Activated CD4-positive, alpha-beta T cell treated with anti-CD3 and anti-CD28 coated beads, Interleukin-2, Interleukin-4, amounts not matched to agents 100 ng/mL and 50 ng/mL, durations not matched to agents 16 hours and 8 hours (primary cell): ENCODE measurements at places on chromosomes 7 and 10.

GRCh38 chr7:155461631-155462030 is 3.7 kb downstream of the EN2 start:
- DNase-seq, result no peak

DNA sequence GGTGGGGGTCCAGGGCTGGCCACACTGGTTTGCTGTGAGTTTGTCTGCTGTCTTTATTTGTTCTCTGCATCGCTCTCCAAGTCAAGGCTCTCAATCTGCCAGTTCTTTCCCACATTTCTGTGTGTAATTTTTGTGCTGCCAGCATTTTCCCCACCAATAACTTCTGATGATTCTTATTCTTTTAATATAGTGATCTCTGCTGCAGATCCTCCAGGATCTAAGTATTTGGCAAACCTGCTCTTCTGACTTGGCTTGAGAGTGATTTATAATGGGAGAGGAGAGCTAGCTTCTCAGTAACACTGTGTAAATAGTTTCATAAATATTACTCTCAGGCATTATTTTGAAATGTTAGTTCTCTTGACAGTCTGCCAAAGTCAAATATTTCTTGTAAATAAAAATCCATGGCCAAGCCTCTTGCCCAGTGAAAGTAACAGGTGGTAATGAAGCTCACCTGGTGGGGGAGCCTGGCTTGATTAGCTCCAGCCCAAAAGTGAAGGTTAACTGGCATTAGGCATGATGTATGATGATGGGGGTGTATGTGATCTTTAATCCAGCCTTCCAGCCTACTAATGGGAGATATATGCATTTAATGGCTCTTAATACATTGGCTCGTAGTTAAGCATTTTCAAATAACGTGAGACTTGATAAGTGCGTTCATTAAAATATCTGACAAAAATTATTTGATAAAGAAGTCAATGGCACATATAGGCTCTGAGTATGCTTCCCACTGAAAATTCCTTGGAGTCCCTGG is 1055.9 kb downstream of the KCNMA1 start:
- no peak for DNase-seq

GRCh38 chr7:29588900-29589696 is 25.5 kb downstream of the PRR15 start:
- peak; percentile 28 for DNase-seq

DNA sequence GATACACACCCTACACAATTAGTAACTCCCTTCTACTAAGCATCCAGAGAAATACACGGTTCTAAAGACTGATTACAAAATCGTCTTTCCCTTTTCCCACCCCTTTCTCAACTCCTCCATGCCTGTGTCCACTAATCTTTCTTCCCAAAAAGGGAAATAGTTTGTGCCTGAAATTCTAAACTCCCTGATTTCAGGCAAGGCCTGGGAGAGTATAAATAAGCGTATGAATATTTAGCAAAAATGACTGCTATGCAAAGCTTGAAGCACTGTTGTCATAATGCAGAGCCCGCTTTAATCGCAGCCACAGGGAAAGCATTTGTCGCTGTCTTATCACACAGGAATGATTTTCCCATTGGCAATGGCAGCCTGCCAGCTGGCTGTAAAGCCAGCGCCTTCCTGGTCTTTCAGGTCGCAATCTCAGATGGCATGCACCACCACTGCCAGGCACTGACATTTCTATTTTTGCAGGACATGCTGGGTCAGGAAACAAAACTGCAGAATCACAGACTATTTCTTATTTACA is 142.9 kb upstream of the PCGF5 start:
- DNase-seq, result no peak

DNA sequence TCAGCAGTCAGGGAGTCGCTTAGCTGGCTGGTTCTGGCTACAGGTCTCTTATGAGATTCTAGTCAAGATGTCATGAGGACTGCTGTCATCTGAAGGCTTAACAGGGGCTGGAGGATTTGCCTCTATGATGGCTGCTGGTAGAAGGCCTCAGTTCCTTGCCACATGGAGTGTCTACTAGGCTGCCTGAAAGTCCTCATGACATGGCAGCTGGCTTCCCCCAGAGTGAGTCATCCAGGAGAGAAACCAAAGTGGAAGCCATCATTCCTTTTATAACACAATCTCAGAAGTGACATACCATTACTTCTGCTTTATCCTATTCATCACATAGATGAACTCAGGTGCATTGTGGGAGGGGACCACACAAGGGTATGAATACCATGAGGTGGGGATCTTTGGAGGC is 75.1 kb downstream of the EXOC6 start:
- no peak for DNase-seq

DNA sequence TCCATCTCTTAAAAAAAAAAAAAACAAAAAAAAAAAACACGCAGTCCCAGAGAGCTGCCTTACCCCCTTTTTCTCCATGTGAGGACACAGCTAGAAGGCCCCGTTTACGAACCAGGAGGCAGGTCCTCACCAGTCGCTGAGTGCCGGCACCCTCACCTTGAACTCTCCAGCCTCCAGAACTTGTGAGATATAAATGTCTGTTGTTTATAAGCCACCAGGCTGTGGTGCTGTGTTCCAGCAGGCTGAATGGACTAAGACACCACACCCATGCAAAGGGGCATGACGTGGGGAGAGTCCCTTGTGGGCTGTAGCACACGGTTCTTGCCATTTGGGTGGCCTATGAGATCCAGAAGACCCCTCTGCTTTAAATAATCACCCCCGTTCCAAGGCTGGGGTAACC is 17.2 kb downstream of the ECHDC3 start:
- DNase-seq, result no peak

GRCh38 chr7:39085590-39086049 is 107.9 kb downstream of the POU6F2 start:
- no peak for DNase-seq

- DNase-seq, result no peak
These were observed 218.4 kb upstream of the PPP2R2D start for GRCh38 chr10:131682271-131682962.

- no peak for DNase-seq
These were observed 371.9 kb upstream of the ZMIZ1 start for GRCh38 chr10:78696791-78697395.

GRCh38 chr7:132571970-132572369 is 4.3 kb downstream of the PLXNA4 start:
- DNase-seq, result no peak

- peak; percentile 62 for DNase-seq
These were observed 4.4 kb upstream of the PDLIM1 start for GRCh38 chr10:95295031-95295755.

DNA sequence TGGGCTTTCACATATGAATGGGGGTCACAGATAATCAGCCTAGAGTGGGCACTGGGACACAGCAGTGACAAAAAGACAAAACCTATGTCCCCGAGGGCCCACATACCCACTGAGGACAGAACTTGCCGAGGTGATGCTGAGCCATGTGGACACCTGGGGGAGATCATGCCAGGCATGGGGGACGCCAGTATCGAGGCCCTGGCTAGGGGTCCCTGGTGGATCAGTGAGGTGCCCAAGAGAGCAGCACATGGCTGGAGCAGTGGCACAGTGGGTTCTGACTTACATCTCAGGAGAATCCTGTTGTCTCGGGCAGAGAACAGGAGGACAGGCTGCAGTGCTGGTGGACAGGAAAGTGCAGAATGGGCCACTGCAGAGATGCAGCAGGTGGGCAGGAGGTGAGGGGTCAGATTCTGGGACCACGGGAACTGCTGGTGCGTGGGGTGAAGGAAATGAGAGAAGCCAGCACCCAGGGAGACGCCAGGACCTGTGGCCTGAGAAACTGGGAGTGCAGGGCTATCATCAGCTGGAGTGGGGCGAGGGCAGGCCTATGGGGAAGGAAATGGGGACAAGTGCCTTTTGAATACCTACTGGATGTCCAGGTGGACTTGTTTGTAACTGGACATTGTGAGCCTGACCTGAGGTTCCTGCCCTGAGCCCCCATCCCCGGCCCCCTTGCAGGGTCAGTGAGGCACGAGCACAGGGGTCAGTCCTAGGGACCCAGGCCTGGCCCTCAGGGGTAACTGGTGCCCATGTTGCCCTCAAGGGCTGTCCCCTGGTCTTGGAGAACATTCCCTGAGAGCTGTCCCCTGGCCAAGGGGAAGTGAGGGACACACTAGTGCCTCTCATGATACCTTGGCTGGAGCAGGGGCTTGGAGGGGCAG is 91.2 kb upstream of the RET start:
- no peak for DNase-seq

DNA sequence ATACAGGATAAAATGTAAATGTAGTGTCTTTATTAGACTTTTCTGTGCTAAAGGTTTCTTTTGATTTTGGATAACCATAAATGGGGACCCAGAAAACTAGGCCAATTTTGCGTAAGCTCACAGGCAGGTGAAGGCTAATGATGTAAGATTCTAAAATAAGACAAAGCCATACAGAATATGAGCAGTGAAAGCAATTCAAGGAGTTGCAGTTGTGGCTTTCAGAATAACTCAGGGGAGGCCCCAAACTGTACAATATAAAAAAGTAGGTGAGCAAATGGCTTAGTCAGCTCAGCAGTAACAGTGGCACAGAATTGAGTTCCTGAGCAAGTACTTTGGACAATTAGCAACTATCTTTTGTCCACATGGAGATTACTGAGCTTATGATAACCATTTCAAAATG is 81.7 kb upstream of the NRP1 start:
- DNase-seq, result peak; percentile 26

GRCh38 chr7:45216181-45216580 is 58.6 kb downstream of the RAMP3 start:
- DNase-seq, result no peak

DNA sequence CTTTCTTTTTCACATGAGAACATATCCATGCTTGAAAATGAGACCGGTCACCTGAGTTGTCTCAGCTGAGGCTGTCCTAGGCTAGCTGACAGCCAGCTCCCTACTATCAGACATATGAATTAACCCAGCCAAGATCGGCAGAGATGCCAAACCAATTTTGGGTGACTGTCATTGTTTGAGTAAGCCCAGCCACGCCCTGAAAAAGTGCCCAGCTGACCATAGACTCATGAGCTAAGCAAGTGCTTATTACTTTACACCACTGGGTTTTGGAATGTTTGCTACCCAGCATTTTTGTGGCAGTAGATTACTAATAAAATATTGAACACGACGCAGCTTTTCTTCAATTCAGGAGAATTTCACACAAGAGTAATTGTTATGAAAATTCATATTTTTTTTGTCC is 265.2 kb upstream of the LYZL1 start:
- DNase-seq, result no peak

- DNase-seq, result no peak
These were observed 13.3 kb upstream of the PDCD4 start for GRCh38 chr10:110858297-110858934.

- DNase-seq, result no peak
These were observed 25.9 kb downstream of the TRDMT1 start for GRCh38 chr10:17175551-17175950.

DNA sequence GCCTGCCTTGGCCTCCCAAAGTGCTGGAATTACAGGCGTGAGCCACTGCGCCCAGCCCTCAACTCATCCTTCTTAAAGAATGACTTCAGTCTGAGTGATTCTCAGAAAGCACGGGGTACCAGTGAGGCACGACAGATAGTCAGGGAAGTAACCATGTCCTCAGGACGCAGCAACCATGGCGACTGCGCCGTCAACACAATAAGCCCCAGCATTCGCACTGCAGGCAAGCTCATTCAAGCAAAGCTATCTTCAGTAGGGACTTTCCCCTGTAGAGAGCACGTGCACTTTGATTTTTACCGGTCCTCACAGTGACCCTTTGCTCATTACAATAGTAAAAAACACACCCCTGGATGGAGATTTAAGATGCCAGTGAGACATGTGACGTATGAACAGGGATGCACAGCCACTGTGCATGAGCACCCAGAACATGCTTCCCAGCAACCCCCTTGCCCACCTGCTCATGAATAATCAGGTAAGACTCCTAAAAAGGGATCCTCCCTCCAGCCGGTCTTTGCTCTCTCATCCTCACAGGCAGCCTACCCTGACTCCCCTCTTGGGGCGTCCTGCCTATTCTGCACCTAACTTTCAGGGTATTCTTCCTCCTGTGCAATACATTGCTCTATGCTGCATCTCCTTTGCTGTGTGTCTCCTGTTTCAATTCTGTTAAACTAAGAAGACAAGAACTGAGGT is 9.1 kb downstream of the WDR86 start:
- DNase-seq, result no peak

DNA sequence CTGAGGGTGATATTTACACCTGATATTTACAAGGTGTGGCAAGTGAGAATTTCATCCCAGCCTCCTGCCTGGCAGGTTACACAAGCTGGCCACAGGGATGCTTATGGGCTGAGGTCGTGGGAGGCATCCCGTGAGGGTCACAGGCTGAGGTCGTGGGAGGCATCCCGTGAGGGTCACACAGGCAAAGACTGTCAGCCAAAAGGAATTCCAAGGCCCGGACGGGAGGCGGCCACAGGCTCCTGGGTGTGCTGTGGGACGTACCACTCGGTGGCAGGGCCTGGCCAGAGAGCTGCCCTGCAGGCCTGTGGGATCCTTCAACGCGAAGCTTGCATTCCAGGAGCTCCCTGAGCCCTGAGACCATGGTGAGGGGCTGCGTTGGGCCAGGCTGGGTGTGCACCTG is 460.6 kb downstream of the DNAJB6 start:
- DNase-seq, result no peak

DNA sequence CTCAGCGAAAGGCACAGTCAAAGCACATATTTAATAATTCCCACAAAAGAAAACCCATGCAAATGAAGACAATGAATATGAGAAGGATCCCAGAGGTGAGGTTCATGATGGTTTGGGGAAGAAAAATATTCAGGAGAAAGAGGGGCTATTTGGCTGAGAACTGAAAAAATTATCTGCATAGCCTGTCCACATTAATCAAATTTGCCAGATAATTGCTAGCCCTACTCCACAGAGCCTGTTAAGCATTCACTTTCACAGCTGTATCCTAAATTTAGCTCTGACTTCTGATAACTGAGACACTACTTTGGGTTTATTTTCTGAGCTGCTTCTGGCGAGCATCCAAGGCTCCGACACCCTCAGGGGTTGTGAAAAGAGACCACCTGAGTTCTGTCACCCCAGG is 176.2 kb downstream of the HERPUD2 start:
- no peak for DNase-seq
